SW480 (cell line): ENCODE measurements at places on chromosomes 1 and 21.

GRCh38 chr1:41803656-41804055 is 115.1 kb downstream of the HIVEP3 start:
- DNase-seq: no peak

GRCh38 chr1:160800142-160800541 is 4.2 kb downstream of the LY9 start:
- DNase-seq: no peak

DNA sequence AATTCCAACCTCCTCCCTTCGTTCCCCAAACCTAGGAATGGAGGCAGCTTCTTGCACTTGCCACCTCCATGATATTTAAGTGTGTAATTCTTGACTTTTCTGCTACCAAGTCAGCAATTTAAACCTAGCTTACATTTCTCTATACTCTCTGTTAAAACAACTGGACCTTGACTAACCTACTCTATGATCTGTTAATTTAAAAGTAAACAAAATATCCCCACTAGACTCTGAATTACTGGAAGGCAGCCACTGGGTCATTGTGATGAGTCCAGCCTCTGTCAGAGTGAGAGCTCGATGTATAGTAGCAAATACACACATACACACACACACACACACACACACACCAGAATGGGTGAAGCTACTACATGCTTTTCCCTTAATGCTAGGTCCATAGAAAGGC is 40.0 kb upstream of the DHCR24 start:
- DNase-seq: no peak

- peak; percentile 49 for DNase-seq
Measured at GRCh38 chr21:18384771-18385170, 18.8 kb downstream of the TMPRSS15 start.

- peak; percentile 17 for DNase-seq
Measured at GRCh38 chr1:90973897-90974798, 47.7 kb downstream of the ZNF644 start.

DNA sequence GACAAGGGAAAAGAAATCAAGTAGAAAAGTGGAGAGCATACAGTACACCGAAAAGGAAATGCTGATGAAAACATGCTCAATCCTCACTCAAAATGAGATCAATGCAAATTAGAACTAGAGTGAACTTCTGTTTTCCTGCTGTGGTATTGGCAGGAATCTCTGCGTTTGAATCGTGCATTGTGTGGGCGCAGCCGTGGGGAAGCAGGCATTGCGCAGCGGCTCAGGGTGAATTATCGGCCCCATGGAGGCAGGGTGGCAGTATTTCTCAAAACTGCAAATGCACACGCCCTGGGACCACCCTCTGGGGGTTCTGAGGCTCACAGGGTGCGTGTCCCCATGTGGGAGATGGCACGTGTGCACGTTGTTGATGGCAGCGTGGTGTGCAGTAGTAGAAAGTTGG is 140.6 kb downstream of the PEX14 start:
- no peak for DNase-seq

GRCh38 chr1:4002741-4003140 is 102.7 kb upstream of the C1orf174 start:
- DNase-seq: no peak

GRCh38 chr1:62796221-62796620 is 12.3 kb downstream of the ATG4C start:
- no peak for DNase-seq

DNA sequence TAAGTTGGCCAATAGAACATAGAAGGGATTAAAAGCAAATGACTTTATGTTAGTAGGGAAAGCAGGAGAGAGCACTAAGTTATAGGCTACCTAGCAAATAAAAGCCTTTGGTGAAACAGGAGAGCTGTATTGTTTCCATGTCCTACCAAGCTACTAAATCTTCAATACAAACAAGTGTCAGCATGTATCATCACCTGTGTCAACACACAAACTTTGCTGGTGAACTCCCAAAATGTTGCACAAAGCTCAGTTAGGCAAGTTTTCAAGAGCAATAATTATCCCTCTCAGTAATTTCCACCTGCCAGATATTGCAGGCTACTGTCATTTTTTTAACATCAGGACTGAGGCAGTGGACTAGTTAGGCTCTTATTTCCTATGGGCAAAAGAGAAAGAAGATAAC is 77.7 kb upstream of the ADAM30 start:
- no peak for DNase-seq

DNA sequence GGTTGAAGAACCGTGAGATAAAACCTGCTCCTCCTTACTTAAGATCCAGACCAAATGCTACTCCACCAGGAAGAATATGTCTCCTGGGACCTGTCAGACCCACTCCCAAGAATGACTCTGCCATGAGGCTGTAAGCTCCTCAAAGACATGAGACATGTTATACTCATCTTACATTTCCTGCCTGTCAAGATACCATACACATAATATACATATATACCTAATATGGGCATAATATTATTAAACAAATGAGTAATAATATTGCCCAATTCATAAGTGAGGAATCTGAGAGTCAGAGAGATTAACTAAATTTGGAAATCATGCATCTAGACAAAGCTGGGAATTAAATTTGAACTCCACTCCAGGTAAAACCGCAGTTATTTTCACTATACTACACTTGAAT is 634.9 kb downstream of the LMO4 start:
- no peak for DNase-seq

GRCh38 chr1:40379785-40380452 is 6.4 kb downstream of the SMAP2 start:
- no peak for DNase-seq

- peak; percentile 48 for DNase-seq
Measured at GRCh38 chr1:160993544-160994193, 27.3 kb downstream of the F11R start.

GRCh38 chr1:31413405-31414001 is 490 bp downstream of the SERINC2 start:
- peak; percentile 60 for DNase-seq

GRCh38 chr1:36342426-36343185 is 19.2 kb upstream of the EVA1B start:
- peak; percentile 39 for DNase-seq

DNA sequence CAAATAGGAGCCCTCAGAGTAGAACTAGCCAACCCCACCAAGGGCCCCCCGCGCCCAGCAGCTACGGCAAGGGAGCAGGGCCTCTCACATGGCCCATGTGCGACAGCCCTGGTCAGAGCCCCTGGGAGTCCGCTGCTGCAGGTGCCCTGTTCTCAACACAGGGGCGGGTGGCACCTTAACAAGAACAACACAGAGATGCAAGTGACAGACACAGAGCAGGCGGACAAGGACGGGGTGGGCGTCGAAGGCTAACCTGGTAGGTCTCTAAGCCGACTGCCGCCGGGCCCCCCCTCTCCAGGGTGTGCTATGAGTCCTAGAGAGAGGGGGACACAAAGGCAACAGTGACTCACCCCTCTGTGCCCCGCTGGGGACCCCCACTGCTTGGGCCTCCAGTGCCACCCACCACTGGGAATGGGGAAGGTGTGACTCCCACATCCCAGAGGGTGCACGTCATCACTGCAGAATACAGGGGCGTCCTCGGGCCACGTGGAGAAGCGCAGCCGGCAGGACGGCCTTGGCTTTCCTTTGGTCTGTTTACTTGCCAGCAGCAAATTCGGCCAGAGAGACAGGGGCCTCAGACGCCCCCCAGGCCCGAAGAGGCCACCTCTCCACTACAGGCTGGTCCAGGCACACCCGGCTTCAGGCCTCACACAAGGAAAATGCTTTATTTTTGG is 44.8 kb downstream of the PRDM15 start:
- no peak for DNase-seq

DNA sequence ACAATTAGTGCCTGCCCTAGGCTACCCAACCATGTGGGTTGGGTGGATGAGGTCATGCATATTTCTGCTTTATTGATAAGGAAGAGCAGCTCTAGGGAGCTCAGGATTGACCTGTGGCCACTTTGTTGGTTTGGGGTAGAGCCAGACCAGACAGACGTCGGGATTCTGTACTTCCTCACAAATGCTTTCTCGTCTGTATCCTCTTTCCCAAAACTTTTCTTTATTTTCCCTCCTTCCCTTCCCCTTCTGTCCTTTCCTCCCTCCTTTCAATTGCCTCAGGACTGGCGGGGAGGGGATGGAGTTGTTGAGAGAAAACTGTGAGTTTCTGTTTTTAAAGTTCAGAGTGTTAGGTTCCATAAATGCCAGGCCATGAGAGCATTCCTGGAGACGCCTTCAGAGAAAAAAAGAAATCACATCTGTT is 68.0 kb downstream of the UCK2 start:
- DNase-seq: no peak

DNA sequence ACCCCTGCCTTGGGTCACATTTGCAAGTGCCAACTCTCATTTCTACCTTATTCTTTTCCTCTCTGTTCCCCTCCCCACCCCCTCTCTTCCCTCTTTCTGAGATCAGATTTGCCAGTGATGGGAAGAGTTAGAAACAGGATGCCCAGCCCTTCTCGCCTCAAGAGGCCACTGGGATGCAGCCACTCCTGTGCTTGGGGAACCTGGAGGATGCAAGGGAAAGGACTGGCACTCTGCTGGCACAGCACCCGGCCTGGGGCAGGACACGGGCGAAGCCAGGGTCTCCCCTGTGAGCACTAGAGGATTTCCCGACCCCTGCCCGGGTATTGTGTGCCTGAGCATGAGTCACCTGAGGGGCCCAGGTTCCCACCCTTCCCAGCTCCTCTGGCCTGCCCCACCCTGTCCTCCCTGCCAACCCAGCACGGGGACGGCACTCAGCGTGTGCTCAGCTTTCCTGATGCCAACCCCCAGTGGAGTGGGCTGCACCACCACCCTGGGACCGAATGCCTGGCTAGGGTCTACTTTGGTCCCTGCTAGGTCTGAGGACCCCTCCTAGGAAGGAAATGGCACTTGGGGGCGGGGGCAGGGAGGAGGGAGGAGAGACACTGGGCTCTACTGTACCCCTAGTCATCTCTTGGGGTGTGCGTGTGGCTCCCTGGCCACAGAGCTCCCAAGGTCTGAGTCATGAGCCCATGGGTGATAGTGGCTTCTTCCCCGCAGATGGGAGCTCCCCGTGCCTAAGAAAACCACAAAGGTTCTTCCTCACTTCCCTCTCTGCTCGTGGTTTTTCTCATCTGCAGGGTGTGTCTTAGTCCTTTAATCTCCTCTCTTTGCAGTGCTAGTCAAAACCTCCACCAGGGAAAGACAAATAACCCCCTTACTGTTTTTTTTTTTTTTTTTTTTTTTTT is 12.4 kb downstream of the LMNA start:
- peak; percentile 99 for DNase-seq

DNA sequence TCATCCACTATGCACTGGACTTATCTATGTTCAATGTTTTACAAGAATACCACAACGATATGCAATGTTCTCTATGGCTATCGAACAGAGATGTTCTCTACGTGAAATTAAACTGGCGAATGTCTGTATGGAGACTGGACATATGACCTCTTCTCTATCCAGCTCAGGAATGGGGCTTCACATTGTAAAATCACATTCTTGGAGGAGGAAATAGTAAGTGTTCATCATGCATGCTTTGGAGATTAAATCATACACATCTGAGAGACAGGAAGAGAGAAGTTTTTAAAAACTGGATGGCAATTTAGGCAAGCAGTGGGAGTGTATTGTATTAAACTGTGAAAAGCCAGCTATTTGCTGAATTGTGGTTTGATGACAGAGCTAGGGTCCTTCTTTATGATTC is 47.9 kb upstream of the RGL1 start:
- no peak for DNase-seq

GRCh38 chr1:156497743-156498431 is 2.7 kb downstream of the MEF2D start:
- DNase-seq: no peak

DNA sequence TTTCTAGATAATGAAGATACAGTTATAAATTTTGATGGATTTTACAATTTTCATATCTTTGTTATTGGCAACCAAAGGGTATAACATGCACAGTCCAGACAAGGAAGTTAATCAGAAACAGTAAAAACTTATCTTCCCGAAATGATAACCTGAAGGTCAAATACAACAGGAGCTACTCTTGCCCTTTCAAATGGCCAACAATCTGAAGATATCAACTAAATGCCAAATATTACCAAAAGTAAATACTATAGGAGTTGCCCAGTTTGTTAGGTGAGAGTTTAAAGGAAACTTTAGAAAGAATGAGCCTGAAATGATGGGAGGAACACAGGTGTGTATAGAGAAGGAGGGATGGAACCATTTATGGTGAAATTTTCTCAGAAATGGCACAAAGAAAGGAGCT is 153.2 kb downstream of the RGS7 start:
- no peak for DNase-seq

DNA sequence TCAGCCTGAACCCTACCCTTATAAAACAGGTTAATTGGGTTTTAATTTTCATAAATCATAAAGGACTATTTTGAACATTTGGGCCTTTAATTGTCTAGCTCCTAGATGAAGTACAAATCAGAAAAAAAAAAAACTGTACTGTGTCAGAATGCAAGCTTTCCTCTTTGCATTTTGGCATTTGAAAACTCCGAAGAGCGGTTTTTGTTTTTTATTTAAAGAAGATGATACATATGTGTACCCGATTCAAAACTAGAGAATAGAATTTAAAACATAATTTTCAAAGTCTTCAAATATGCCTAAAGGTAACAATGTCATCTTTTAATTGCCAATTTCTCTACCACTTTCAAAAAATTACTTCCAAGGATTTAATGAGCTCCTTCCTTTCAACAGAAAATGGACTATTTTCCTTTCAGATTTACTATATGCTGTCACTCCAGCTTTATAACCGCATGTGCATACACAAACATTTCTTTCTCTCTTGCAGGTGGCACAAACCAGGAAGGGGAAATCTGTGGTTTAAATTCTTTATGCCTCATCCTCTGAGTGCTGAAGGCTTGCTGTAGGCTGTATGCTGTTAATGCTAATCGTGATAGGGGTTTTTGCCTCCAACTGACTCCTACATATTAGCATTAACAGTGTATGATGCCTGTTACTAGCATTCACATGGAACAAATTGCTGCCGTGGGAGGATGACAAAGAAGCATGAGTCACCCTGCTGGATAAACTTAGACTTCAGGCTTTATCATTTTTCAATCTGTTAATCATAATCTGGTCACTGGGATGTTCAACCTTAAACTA is 33.7 kb downstream of the MRPL39 start:
- DNase-seq: peak; percentile 92

DNA sequence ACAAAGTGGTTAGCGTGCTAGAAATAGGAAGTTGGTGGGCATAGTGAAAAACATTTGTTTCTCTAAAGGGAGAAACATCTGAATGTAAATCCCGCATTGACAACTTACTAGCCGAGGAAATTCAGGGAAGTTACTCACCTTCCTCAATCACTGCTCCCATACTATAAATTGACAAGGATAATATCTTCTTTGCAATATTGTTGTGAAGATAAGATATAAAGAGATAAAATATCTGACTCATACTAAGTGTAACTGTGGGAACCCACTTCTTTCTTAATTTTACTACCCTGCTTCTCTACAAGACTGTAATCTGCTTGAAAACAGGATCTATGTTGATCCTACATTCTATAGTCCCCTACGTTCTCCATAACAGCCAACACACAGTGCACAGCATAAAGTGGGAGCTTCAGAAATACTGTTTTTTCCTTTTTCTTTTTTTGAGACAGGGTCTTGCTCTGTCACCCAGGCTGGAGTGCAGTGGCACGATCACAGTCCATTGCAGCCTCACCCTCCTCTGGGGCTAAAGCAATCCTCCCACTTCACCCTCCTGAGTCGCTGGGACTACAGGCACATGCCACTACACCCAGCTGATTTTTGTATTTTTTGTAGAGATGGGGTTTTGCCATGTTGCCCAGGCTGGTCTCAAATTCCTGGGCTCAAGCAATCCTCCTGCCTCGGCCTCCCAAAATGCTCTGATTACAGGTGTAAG is 57.4 kb upstream of the C1orf21 start:
- no peak for DNase-seq
